HFF-Myc (cell line): ENCODE measurements at places on chromosomes 5 and 9.
A peak's percentile ranks its signal among the peaks of the same experiment; 100 is the strongest.

- peak; percentile 41 for DNase-seq
These were observed 53.3 kb upstream of the FAM169A start for GRCh38 chr5:74919487-74919886.

DNA sequence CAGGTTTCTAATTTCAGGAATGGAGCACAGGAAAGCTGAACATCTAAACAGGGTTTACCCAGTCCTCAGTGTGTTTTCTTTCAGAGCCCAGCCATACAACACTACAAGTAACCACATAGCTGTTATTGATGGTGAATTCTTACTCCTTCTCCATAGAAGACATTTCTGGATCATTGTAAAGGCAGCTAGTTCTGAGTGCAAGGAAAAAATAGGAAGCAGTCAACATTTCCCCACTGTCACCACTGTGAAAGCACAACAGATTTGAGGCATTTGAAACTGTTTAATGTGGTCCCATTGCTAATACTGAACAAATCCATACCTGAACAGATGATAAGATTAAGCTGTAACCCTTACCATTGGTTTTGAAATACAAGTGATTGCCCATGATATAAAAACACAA lies 145.0 kb upstream of the PCA3 start:
- no peak for DNase-seq

DNA sequence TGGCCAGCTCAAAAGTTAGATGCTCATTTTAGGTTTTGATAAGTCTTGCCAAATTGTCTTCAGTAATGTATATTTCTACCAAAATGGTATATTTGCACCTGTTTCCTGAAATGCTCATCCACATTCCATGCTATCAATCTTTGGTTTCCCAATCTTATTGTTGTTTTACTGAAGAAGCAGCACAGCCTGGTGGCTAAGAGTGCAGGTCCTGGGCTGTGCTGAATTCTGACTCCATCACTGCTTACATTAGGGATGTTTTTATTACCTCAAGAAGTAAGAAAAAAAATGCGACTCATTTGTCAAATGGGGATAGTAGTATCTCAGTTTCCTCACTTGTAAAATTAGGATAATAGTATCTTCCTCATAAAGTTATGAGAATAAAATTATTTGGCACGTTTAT lies 13.6 kb upstream of the S100Z start:
- DNase-seq: no peak

GRCh38 chr9:105157171-105157583 lies 87.3 kb upstream of the SLC44A1 start:
- peak; percentile 56 for DNase-seq

DNA sequence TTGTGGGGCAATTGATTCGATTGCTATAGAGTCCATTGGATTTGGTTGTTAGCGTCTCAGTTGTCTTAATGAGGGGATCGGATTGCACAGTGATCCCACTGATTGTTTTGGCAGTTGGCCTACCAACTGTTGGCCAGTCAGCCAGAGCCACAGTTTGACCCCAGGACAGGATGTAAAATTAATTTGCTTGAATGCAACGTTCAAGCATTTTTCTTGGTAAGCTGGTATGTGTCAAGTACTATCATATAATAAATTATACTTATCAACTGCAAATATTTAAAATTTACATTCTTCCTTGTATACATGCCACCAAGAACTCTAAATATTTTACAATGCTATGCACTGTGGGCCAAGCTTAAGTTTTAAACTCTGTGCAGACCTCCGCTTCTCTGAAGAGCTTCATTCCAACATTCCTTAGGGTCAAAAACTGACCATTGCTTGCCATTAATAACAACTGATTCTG lies 80.4 kb upstream of the OSMR start:
- DNase-seq: no peak

- DNase-seq: no peak
These were observed 141.6 kb downstream of the OLFM1 start for GRCh38 chr9:135228983-135229625.

DNA sequence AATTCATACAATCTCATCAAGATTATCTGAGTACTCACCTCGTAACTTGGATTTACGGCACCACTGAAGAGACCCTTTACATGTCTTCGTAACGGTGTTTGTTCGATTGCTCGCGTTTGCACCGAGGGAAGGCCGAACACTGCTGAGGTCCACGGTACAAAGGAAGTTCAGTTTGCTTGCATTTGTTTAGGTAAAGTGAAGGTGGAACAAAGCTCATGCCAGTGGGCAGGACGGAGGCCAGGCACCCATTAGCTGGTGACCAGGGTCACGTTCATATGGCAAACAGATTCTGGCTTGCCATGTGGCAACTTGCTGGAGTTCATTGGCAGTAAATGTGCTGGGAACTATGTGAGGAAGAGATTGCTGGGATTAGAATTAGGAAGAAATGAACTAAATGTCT lies 164.8 kb downstream of the MACROH2A1 start:
- no peak for DNase-seq

- DNase-seq: peak; percentile 56
These were observed 107.6 kb downstream of the PLPP1 start for GRCh38 chr5:55427157-55427556.

- DNase-seq: peak; percentile 39
These were observed 44.3 kb downstream of the FOXB2 start for GRCh38 chr9:77063645-77064285.

- DNase-seq: no peak
These were observed 54.8 kb upstream of the CPEB4 start for GRCh38 chr5:173833196-173833985.

DNA sequence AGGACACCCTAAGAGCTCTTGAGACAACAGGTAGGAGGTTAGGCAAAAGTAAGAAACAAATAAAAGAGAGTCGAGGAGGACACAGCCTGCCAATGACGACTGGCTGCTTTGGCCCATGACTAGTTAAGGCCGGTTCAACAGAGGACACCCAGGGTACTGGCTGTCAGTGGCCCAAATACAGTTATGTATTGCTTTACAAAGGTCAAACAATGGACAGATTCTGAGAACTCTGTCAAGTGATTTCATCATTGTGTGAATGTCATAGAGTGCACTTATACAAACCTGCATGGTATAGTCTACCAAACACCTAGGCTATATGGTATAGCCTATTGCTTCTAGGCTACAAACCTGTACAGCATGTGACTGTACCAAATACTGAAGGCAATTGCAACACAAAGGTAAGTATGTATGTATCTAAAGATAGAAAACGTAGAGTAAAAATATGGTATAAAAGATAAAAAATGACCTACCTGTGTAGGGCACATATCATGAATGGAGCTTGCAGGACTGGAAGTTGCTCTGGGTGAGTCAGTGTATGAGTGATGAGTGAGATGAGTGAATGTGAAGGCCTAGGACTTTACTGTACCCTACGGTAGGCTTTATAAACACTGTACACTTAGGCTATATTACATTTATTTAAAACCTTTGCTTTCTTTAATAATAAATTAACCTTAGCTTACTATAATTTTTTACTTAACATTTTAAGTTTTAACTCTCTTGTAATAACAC lies 6.5 kb upstream of the FAM81B start:
- no peak for DNase-seq

DNA sequence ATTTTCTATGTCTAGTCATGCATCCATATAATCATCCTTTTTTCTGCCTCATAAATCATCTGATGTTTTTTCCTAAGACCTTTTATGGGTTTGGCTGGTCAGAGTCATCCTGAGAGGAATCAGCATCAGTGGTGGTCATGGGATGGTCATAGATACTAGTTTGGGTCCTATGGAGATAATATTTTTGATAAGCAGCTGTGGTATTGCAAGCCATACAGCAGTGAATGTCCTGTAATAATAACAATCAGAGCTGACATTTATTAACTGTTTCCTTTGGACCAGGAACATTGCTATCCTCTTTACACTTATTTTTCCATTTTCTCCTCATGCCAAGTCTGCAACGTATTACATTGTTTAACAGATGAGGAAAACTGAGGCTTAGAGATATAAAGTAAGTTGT lies 83.1 kb downstream of the TEX10 start:
- no peak for DNase-seq

- no peak for DNase-seq
These were observed 24.7 kb upstream of the NOL6 start for GRCh38 chr9:33498387-33498786.
